ENCODE measurements at places on chromosomes 1 and 21. TPM values are rescaled to one million over a fixed set of nuclear protein-coding genes. Genes with fewer than 3 reads are reported as not detected.

The SLC16A4 gene
- 9.9 TPM for polyA plus RNA-seq

The UQCRHL gene
- 1.9 TPM for polyA plus RNA-seq

The LMX1A gene
- polyA plus RNA-seq, result 1.3 TPM

The FCN3 gene
- polyA plus RNA-seq, result 0.32 TPM

The KCNN3 gene
- polyA plus RNA-seq, result 10.1 TPM

Measured in forelimb muscle (tissue), 1 donor.